Activated CD4-positive, alpha-beta T cell treated with anti-CD3 and anti-CD28 coated beads, Interleukin-2, amount 50 U/mL, for 1 hour (primary cell): ENCODE measurements at places on chromosomes 4 and X.

DNA sequence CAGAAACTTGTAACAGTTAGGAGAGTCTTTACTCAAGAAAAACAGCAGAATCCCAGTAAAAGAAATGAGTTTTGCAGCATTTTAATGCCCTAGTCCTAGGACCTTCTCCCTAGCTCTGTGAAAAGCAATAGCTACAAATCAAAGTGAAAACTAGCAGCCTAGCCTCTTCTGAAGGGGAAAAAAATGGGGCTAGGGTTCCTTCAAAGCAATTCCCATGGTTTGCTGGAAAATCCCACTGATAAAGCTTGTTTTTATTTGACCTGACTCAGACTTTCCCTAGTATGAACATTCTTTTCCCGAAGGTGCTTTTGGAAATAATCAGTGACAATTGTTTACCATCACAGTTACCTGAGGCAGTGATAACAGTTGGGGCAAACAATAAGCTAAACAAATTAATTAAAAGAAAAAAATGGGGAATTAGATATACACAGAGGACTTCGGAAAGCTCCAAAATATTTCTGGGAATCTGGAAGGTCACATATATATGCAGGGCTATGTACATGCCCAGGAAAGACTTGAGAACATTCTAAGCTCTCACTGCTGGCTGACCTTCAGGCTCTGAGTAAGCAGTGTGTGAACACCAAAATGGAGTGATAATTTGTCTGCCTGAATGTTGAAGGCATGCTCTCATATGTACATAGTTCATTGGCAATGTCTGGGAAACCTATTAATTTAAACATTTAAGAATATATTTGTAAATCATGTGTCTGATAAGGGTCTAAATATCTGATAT is 285.9 kb downstream of the KCTD8 start:
- no peak for DNase-seq

DNA sequence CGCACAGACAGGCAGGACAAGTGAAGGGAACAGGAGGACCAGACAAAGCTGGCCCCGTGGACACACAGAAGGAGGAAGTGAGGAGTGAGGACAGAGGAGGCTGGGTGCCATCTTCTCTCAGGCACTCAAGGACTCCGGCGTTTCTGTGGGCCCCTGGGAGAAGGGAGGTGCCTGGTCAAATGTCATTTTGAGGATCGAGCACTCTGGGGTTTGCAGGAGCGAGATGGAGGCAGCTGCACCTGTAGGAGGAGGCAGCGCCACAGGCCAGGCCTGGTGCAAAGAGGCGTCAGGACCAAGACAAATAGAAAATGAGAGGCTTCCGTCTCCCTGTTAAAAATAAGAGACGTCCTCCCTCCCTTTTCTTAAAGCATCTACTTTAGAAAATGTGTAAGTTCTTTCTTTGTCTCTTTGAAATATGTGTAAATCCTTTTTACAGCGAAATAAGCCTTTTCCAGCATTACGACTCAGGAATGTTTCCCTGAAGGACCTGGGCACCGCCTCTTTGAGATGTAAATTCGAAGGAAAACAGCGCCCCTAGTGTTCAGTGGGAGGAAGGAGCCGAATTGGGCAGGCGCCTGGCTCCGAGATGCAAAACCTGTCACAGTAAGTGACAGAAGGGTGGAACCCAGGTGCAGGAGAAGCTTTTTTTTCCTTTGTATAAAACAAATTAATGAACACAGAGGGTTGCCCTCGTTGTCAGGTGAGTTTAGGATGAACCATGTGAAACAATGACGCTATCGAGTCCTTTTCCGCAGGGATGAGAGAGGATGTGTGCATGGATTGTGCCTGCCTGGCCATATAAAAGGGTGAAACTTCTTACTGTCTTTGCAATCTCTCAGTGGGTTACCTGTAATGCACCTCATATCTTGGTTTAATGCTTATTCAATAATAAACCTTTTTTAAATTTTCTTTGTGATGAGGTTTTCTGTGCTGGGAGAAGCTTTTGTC is 1.4 kb upstream of the C4orf50 start:
- DNase-seq: no peak

- DNase-seq: no peak
Measured at GRCh38 chrX:123742440-123742839, 9.6 kb upstream of the THOC2 start.

GRCh38 chr4:169040559-169041261 is 30.7 kb upstream of the CBR4 start:
- no peak for DNase-seq

- no peak for DNase-seq
Measured at GRCh38 chrX:139112432-139112831, 400.9 kb upstream of the FGF13 start.

- DNase-seq: no peak
Measured at GRCh38 chrX:153593811-153594500, 5.0 kb downstream of the CCNQ start.

DNA sequence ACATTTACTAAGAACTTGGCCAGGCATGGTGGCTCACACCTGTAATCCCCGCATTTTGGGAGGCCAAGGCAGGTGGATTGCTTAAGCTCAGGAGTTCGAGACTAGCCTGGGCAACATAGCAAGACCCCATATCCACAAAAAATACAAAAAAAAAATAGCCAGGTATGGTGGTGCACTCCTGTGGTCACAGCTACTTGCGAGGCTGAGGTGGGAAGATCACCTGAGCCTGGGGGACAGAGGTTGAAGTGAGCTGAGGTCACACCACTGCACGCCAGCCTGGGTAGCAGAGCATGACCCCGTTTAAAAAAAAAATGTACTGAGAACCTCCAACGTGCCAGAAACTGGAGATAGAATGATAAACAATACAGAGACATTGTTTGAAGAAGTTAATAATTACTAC is 8.0 kb downstream of the OPRPN start:
- DNase-seq: no peak

GRCh38 chr4:10024303-10024702 is 3.0 kb upstream of the SLC2A9 start:
- DNase-seq: no peak

GRCh38 chrX:132219343-132219768 is at the start of gene RAP2C:
Gene RAP2C, minus strand, starts transcription at chrX:132219447. Its CDS starts 2,179 bp downstream, at chrX:132217268.
- DNase-seq: peak; percentile 52

DNA sequence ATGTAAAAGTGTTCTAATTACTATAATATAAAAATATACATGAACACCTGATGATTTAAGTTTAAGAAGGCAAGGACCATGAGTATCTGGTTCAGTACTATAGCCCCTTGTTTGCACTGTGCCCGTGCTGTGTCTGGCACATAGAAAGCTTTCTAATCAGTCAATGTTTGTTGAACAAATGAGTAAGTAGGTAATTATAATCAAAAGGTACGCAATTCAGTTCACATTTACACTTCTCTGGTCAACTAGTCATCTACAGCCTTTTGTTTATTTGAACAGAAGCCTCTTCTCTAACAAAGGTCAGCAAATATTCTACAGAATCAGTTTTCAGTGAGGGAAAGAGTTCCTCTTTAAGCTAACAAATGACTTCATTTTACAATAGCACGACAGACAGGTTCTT is 523.3 kb downstream of the SMARCA1 start:
- no peak for DNase-seq

DNA sequence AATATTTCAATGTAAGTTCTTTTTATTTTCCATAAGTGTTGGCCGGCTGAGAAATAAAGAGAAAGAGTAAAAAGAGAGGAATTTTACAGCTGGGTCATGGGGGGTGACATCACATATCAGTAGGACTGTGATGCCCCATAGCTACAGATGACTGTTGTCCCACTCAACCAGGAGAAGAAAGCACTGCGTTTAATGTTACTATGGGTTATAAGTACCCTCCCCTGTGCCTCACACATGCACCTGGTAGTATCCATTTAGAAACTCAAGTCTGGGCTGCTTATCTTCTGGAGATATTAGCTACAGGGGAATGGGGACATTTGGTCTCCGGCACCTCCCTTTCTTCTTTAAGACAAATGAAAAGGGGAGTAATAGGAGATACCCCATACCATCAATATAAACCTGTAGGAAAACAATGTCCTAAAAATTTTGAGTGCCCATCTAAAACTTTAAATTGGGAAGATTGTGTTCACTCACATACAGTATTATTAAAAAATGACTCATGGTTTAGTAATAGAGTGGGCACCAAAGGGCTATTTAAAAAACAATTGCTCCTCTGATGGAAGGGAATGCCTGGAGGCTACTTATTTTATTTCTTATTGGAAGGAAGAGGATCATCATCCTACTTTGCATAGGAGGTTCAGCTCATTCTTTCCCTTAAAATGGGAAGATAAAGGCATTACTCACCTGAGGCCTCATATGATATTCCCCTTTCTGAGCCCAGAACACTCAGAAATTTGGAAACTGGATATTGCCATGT is 18.2 kb downstream of the UGT2B11 start:
- no peak for DNase-seq

GRCh38 chrX:95974096-95974470 is 710.6 kb upstream of the DIAPH2 start:
- no peak for DNase-seq

DNA sequence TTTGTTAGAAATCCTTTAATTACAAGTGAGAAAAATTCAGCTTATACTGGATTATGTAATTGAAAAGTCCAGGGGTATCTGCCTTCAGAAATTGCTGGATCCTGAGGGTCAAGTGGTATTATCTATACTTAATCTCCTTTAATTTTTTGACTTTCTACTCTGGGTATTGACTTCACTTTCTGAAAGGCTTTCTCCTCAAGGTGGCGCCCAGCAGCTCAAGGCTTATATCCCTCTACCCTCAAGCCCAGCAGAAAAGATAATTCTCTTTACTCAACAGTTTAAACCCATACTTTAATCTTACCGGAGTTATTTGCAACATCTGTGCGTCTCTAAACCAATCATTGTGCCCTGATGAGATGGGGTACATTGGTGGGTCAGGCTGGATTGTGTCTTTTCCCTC is 129.5 kb downstream of the LARP7 start:
- no peak for DNase-seq

GRCh38 chr4:94826206-94826605 is 68.5 kb downstream of the BMPR1B start:
- no peak for DNase-seq

GRCh38 chr4:1401409-1402020 is 4.7 kb downstream of the NKX1-1 start:
- no peak for DNase-seq

GRCh38 chr4:176635372-176636261 is 157.1 kb downstream of the VEGFC start:
- DNase-seq: no peak

GRCh38 chrX:138756234-138756633 is 44.7 kb upstream of the FGF13 start:
- no peak for DNase-seq

- no peak for DNase-seq
Measured at GRCh38 chr4:184860018-184860779, 34.4 kb upstream of the ACSL1 start.

DNA sequence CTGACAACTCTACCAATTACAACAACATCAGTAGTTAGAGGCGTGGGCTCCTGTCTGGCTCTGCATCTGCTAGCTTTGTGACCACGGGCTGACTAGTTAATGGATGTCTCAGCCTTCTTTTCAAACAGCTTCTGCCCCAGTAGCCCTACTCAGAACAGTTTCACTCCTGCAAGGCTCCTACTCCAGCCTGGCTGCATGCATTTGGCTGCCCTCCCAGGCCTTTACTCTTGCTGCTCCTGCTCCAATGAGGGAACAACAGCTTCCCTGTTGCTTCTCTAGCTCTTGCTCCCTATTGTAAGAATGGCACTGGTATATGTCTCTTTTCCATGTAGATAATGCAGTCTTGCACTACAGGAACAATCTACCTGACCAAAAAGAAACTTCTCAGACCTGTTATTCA is 93.3 kb downstream of the TTC29 start:
- no peak for DNase-seq

- no peak for DNase-seq
Measured at GRCh38 chr4:123585111-123585510, 188.5 kb downstream of the SPRY1 start.

DNA sequence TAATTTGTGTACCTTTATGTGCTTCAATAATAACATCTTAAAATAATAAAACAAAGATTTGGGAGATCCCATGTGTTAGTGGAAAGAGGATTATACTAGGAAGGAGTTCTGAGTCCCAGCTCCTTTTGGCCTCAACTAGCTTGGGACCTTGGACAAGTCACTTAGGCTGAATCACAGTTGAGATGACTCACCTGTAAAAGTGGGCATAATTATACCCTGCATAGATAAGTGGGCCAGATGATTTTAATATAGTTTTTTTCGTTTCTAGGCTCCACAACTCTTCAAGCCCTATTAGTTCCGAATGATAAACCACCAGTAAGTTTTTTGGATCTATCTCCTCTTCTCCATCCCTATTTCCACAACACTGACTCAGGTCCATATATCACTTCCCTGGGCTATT is 131.8 kb downstream of the ENOX2 start:
- DNase-seq: no peak

GRCh38 chrX:87140800-87141483 is 376.7 kb upstream of the KLHL4 start:
- no peak for DNase-seq

- no peak for DNase-seq
Measured at GRCh38 chr4:176780995-176781738, 11.6 kb downstream of the VEGFC start.

GRCh38 chrX:11180571-11180970 is 69.4 kb downstream of the HCCS start:
- DNase-seq: no peak

- DNase-seq: no peak
Measured at GRCh38 chr4:14596904-14597303, 405.4 kb upstream of the CPEB2 start.

GRCh38 chr4:35883108-35883507 is 361.2 kb downstream of the ARAP2 start:
- no peak for DNase-seq

GRCh38 chrX:68894513-68895340 is 65.9 kb downstream of the EFNB1 start:
- no peak for DNase-seq

DNA sequence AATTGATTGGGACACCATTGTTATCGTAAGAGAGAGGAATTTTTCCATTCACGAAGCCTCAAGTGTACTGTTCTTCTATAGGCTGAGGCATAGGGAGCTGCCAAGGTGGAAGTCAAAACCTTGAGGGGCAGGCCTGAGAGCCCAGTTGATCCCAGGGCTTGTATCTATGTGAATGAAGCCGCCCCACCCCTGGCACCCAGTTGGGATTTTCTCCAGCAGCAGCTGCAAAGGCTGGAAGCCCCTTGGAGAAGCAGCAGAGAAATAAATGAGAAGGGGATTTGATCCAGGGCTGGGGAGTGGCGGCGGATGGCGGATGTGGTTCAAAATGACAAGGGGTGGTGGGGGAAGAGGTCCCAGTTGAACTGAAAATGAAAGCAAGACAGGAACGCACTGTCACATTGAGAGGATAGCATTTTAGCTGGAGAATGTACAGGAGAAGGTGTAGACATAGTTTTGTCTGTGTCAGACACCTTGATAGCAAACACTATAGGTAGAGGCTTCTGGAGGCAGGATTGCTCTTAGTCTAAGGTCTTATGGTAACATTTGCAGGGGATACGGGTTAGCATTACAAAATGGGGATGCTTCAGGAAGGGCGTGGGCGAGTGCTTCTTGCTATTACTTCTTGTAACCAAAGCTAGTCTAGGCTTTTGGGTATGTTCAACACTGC is 32.6 kb downstream of the DOCK11 start:
- DNase-seq: peak; percentile 39

- DNase-seq: no peak
Measured at GRCh38 chr4:1948892-1949436, 59.8 kb downstream of the NELFA start.

GRCh38 chrX:22032084-22032483 is at the start of gene PHEX:
Gene PHEX, plus strand, starts transcription at chrX:22032325. Its CDS starts 681 bp downstream, at chrX:22033006.
- no peak for DNase-seq

- no peak for DNase-seq
Measured at GRCh38 chr4:169385376-169385775, 114.6 kb upstream of the SH3RF1 start.

GRCh38 chrX:73562984-73563737 is at the start of gene CHIC1:
Gene CHIC1, plus strand, starts transcription at chrX:73563197. Its CDS starts 88 bp downstream, at chrX:73563285.
- DNase-seq: peak; percentile 61
